ENCODE measurements at places on chromosomes 7 and 10. TPM values are rescaled to one million over a fixed set of nuclear protein-coding genes. Genes with fewer than 3 reads are reported as not detected.

MYL10 gene
- not detected for total RNA-seq

PSTK gene
- 3.9 TPM for total RNA-seq

ANKIB1 gene
- total RNA-seq, result 24.4 TPM

CTAGE15 gene
- total RNA-seq, result not detected

ZNF138 gene
- 17.0 TPM for total RNA-seq

Data from Caki2 (cell line).